Left lung (tissue), 14 donors: ENCODE measurements at places on chromosomes 2 and 18.

DNA sequence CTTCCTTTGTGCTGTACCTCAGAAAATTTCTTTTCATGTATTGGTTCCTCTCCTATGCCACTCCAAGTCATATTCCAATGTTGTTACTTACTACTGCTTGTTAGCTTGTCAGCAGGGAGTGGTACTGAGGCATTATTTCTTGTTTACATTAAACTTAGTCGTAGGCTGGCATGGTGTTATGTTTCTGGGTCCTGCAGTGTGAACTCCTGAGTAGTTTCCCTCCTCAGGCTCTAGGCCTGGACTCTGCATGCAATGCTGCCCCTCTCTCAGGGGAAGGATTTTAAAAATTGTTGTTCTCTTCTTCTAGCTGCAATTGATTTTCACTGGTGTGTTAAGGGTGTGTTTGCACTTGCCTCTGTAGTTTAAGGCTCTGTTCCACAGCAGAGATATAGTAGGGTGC, 671.6 kb downstream of the PLCL1 start:
- no peak for DNase-seq

GRCh38 chr2:11582862-11583752, 49.3 kb downstream of the GREB1 start:
- peak; percentile 87 for DNase-seq

GRCh38 chr2:80670763-80671162, 366.2 kb upstream of the LRRTM1 start:
- no peak for DNase-seq

GRCh38 chr18:52367953-52368742, 28.2 kb downstream of the DCC start:
- DNase-seq = no peak

GRCh38 chr2:242063850-242064249, 194.3 kb downstream of the RTP5 start:
- DNase-seq = no peak

DNA sequence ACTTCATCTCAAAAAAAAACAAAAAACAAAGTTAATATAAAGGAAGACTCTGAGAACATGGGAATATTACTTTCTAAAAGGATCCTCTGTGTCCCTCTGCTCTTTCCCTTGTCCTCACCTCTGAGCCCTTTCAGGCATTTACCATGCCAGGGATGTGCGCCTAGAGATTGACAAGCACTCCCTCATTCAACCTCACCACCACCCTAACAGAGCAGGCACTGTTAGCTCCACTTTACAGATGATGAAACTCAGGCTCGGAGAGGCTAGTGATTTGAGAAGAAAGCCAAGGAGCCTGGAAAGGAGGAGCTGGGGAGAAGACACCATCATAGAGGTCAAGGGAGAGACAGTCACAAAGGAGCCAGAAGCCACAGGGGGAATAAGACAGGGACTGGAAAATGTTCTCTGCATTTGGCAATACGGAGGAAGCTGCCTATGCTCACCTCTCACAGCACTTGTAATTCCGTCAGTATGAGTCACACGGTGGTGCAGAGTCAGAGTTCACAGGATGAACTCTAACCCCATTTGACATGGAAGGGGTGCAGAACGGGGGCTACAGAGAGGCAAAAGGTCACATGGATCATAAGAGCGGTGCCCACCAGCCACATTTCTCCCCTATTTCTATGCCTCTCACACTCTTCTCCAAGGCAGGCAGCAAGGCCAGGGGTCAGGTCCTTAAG, 101.8 kb upstream of the NFU1 start:
- no peak for DNase-seq

- no peak for DNase-seq
These were observed 152.4 kb upstream of the KCTD1 start for GRCh38 chr18:26700728-26701127.
